ENCODE measurements at places on chromosomes 6 and 20.

- DNase-seq: no peak
These were observed 229.8 kb downstream of the IBTK start for GRCh38 chr6:82017773-82018172.

DNA sequence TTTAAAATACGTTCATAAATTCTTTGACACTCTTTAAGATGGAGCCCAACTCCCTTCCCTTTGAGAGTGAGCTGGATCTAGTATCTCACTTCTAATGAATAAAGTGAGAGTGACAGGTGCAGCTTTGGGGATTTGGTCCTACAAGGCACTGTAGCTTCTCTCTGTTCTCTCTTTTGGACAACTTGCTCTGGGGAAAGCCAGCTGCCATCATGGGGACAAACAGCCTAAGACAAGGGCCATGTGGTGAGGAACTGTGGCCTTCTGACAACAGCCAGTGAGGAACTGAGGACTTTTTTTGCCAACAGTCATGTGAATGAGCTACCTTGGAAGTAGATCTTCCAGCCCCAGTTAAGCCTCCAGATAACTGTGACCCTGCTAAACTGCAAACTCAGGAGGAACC lies 272.8 kb upstream of the AGPAT4 start:
- DNase-seq: no peak

DNA sequence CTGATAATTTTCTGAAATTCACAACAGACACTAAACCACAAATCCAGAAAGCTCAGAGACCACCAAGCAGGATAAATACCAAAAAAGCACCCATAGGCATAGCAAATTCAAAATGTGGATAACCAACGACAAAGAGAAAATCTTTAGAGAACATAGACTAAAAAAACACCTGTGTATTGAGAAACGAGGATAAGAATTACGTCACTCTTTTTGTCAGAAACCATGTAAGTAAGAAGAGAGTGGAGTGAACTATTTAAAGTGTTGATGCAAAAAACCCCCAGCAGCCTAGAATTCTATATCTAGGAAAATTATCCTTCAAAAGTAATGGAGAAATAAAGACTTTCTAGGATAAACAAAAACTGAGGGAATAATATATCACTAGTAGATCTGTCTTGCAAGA lies 126.9 kb upstream of the SCGN start:
- no peak for DNase-seq

DNA sequence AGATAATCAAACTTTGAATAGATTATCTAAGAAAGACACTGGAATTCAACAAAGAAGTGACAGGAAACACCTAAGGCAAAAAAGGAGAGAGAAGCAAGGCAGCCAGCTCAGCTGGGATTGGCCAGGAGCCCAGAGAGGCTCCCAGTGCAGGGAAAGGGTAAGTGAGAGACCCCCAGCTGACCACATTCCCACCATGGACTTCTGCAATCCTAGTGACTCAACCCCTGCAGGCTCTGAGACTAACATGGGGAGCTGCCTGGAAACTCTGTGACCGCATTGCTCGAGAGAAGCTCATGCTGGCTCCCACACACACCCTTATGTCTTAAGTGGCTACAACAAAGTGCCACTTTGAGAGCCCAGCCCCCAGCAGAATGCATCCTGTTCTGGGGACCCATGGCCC lies 215.1 kb downstream of the PACRG start:
- no peak for DNase-seq

DNA sequence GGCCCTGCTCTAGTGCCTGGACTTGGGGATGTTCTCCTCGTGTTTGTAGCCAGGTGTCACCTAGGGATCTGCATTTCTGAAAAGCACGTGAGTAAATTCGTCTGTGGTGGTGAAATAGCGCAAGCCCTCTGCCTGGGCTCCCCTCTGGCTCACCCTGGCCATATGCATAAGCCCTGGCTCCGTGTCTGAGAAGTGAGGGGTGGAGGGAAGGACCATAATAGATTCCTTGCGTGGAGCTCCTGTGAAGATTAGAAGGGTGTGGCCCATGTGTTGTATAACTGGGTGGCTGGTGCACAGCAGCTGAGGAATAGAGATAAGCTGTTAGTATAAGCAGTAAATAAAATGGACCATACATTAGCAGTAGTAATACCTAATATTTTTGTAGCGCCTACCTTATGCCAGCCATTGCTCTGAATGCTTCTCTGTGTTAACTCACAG lies 4.8 kb downstream of the BCAS1 start:
- no peak for DNase-seq

- DNase-seq: no peak
These were observed 622.2 kb downstream of the DOK5 start for GRCh38 chr20:55097621-55098020.

GRCh38 chr6:130620338-130620781 lies 206.8 kb upstream of the SMLR1 start:
- no peak for DNase-seq

DNA sequence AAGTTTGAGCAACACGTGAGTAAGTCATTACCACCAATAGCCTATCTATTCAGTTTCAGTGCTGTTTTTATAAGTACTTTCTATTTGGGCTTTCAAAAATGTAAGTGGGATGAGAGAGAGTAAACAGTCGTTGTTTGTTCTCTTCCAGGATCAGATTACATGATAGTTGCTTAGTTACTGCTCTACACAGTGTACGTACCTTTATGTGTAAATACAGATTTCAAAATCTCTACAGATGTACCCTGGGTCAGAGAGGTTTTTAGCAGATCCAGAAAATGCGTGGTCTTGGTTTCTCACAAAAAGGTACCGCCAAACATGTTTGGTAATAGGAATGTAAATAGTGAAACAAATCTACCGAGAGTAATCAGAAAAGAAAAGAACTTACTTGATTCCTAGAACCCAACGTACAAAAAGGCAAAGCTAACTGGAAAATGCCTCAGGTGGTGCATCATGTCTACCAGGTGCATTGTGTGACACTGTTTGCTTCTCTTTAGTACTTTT lies 421.1 kb downstream of the BCKDHB start:
- no peak for DNase-seq

DNA sequence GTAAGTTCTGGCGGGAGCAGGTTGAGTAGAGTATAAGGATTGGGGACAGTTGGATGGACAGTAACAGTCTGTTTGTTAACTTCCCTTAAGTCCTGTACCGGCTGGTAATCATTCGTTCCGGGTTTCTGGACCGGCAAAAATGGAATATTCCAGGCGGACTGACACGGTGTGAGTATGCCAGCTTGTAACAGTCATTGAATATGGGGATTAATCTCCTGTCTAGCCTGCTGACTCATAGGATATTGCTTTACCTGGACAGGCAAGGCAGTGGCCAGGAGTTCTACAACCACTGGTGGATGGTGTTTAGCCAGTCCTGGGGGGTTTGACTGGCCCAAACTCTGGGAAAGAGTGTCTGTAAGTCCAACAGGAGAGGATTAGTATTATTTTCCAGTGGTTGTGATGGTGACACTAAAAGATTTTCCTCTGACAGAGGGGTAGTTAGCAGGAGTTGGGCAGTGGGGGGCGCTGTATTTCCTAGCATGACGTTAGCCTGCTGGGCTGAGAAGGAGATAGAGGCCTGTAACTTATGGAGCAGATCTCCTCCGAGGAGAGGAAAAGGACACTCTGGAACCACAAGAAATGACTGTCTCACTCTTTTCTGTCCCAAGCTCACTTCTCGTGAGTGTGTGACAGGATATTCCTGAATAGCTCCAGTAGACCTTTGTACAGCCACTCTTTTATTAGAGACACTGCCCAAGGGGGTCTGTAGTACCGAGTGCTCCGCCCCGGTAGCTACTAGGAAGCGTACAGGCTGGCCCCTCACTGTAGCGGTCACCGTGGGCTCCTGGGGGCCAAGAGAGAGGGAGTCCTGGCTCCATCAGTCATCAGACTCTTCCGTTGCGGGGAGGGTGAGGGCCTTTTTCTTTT lies 152.2 kb downstream of the TRIM27 start:
- DNase-seq: no peak

- no peak for DNase-seq
These were observed 147.8 kb upstream of the DTNBP1 start for GRCh38 chr6:15810618-15811017.

- no peak for DNase-seq
These were observed 15.5 kb downstream of the CYP39A1 start for GRCh38 chr6:46637145-46637544.

All from Right ventricle myocardium superior (tissue), 1 donor.